Occipital lobe (tissue), 3 donors: ENCODE measurements at places on chromosomes 3 and 15. TPM values are rescaled to one million over a fixed set of nuclear protein-coding genes. Genes with fewer than 3 reads are reported as not detected.

Gene PIGX
- total RNA-seq, result 46.6 TPM

Gene FETUB
- total RNA-seq, result not detected

Gene MORC1
- total RNA-seq, result 0.31 TPM

Gene FSD2
- total RNA-seq, result 0.16 TPM
